Neural crest cell (in vitro differentiated cells): ENCODE measurements at places on chromosomes 11 and 22.

DNA sequence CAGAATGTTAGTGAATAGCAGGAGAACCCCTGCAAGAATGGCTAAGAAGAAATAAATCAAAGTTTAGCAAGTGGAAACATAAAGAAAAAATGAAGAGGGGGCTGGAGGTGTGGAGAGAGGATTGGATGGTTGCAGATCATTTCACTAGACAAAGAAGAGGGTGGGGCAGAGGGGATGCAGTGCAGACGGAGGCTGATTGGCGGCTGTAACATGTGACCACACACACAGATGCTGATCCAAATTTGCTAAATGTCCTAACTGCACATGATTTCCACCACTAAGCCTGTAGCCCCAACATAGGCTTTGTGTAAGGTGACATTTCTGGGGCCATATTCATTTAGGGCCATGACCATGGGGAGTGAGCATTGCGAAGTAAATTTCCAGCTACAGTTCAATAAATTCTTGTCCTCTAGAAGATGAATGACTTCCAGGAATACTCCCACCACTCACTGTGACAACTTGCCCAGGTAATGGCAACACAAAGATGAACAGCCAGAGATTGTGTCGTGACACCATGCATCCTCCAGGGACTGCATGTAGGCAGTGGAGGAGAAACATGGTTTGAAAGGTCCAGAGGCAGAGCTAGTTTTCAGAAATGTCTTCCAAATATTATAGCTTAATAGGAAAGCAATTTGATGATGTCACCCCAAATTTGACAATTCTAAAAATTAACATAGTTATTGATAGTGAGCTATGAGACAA, 6.8 kb downstream of the KRTAP5-11 start:
- DNase-seq = no peak

GRCh38 chr11:19719960-19720359, 7.3 kb downstream of the NAV2 start:
- DNase-seq = no peak

DNA sequence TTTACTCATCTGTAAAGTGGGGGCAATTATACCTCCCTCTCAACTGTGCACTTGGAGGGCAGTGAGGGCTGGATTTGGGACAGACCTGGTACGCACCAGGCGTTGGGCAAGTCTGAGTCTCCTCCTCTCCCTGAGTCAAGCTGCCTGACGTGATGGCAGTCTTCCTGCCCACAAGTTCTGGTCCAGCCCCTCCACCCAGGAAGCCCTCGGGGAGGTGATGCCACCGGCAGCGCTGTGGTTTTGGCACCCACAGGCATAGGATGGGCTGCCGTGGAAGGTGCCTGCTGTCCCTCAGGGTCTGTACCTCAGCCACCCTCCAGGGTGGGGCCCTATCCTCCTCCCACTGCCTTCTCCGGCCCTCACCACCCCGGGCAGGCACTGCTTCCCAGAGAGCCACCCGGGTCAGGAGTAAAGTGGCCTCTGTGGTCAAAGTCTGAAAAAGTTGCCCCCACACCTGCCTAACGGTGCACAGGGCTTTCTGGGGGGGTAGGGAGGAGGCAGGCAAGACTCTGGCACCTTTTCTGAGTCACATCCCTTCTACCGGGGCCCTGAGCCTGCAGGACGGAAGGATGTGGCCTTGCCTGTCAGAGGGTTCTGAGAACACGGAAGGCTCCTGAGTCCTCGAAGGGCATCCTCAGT, 6.5 kb upstream of the APOBEC3H start:
- DNase-seq = no peak

- DNase-seq = no peak
Measured at GRCh38 chr11:111460856-111461255, 51.3 kb downstream of the BTG4 start.

GRCh38 chr11:34333787-34334186, 24.0 kb downstream of the ABTB2 start:
- no peak for DNase-seq

- DNase-seq = no peak
Measured at GRCh38 chr11:9577556-9577955, 4.1 kb downstream of the WEE1 start.

GRCh38 chr22:32733923-32734514, 67.5 kb upstream of the TIMP3 start:
- no peak for DNase-seq

- DNase-seq = no peak
Measured at GRCh38 chr22:27881421-27881820, 37.6 kb downstream of the PITPNB start.

DNA sequence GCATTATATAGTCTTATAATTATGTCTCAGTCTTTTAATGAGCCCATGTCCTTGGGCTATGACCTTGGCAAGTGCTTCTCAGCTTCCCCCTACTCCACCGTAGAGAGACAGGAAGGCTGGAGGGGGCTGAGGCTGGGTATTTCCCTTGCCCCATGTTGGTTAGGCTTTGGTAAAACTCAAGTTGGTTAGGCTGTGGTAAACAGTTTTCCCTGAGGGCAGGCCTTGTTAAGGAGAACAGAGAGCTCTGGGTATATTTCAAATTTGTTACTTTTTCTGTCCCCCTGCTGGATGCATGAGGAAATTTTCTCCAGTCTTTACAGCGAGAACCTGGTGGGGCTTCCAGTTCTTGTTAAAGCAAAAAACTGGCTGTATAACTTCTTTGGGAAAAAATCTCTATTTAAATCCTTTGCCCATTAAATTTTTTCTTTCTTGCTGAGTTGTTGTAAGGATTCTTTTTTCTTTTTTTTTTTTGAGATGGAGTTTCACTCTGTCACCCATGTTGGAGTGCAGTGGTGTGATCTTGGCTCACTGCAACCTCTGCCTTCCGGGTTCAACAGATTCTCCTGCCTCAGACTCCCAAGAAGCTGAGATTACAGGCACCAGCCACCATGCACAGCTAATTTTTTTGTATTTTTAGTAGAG, 12.2 kb upstream of the DCHS1 start:
- no peak for DNase-seq

- DNase-seq = no peak
Measured at GRCh38 chr11:117750916-117751662, 45.9 kb downstream of the DSCAML1 start.
